ENCODE measurements at places on chromosomes 1 and 21.

DNA sequence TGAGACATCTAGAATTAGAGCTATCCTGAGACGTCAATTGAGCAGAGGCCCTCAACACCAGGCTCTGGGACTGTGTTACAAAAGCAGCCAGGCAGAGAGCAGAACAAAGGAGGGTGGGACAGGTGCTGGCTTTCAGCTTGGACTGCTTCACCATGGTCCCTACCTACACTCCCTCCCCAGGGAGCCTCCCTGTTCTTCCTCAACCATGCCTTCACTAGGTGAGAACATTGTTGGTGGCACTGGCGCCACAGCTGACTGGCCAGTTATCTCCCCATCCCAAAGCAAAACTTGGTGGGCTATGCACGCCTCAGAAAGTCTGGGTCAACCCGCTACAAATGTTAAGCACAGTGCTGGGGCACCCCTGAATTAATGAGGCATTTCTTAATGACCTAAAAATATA is 87.8 kb downstream of the NMNAT2 start:
- H3K4me3 ChIP-seq = no peak overlapping the region

GRCh38 chr1:84884671-84885389 is 8.2 kb downstream of the LPAR3 start:
- peaks cover 7% of the 10 kb centered on the region for H3K4me1 ChIP-seq
- no peaks in the 10 kb centered on the region for H3K36me3 ChIP-seq
- peaks cover 11% of the 10 kb centered on the region for H3K27me3 ChIP-seq
- no peak overlapping the region for H3K4me3 ChIP-seq

GRCh38 chr1:218259800-218260199 is 25.3 kb upstream of the RRP15 start:
- no peaks in the 10 kb centered on the region for H3K4me1 ChIP-seq
- H3K36me3 ChIP-seq = no peaks in the 10 kb centered on the region
- H3K4me3 ChIP-seq = no peak overlapping the region
- DNase-seq = no peak
- no peak overlapping the region for H3K27ac ChIP-seq
- H3K27me3 ChIP-seq = peaks cover 21% of the 10 kb centered on the region

DNA sequence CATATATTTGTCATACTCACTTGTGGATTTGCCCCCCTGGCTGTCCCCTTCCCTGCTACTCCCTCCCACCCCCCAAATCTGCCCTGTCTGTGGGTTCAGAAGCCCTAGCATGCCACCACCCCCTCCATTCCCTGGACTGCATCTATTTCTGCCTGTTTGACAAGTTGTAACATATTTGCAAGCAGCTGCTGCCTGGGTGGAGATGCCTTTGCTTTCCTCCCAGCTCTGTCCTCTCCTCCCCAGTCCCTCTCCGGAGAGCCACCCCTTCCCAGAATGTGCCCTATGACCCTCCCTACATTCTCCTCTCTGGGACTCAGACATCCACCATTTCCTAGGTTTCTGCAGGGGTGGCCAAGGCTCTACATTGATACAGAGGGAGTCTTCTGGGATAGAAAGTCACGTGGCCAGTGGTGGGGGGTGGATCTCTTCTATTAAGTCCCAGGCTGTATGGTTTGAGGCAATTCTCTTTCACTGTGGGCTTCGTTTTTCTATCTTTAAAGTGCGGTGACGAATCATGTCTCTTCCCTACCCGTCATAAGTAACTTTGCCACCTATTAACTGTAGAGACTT is 6.0 kb upstream of the MYOG start:
- peaks cover 82% of the 10 kb centered on the region for H3K27me3 ChIP-seq
- no peaks in the 10 kb centered on the region for H3K4me1 ChIP-seq
- H3K36me3 ChIP-seq = no peaks in the 10 kb centered on the region
- no peak overlapping the region for H3K27ac ChIP-seq
- no peak for DNase-seq

GRCh38 chr1:92877792-92878191 is 46.0 kb downstream of the RPL5 start:
- H3K4me3 ChIP-seq = peak overlapping the region; percentile 58
- H3K27me3 ChIP-seq = no peaks in the 10 kb centered on the region
- no peaks in the 10 kb centered on the region for H3K36me3 ChIP-seq
- DNase-seq = no peak

DNA sequence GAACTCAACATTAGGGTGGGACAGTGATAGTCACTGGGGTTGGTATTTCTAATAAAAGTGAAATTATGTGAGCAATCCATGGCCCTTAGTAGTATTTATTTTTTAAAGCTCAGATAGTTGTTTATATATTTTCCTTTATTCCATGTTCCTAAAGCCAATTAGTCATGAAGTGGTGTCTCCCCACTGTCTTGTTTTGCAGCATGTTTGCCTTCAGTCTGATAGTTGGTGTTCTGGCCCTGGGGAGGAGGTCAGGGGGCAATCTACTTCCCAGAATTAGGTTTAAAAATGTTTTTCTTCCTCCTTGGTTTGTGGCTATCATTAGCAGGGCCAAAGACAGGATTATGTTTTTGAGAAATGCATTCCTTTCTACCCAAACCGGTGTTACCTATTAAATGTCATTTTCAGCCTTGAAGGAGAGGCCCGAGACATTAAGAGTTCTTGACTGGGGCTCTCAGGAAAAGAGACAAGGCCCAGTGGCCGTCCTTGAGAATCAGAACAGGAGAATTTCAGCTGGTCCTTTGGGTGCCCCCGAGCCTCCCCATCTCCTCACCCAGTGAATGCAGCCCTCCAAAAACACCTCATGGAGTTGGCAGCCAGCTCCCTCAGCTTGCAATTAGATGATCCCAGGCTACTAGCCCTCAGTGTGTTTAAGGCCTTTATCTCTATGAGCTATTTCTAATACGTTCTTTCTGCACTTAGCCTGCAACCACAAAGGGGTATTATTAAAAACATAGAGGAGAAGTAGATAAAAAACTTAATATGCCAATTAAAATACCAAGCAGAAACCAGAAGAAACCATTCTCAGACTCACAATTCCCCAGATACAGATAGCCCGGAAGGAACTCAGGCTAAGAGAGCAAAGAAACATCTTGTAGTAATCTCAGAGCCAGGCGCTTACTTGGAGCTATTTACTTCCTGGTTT is 71.3 kb upstream of the NGF start:
- DNase-seq = no peak
- H3K36me3 ChIP-seq = no peaks in the 10 kb centered on the region
- H3K27me3 ChIP-seq = peaks cover 46% of the 10 kb centered on the region

- no peaks in the 10 kb centered on the region for H3K4me1 ChIP-seq
- no peak overlapping the region for H3K27ac ChIP-seq
- no peak for DNase-seq
- H3K4me3 ChIP-seq = no peak overlapping the region
- peaks cover 1% of the 10 kb centered on the region for H3K36me3 ChIP-seq
Measured at GRCh38 chr1:6984536-6984935, 199.3 kb downstream of the CAMTA1 start.

DNA sequence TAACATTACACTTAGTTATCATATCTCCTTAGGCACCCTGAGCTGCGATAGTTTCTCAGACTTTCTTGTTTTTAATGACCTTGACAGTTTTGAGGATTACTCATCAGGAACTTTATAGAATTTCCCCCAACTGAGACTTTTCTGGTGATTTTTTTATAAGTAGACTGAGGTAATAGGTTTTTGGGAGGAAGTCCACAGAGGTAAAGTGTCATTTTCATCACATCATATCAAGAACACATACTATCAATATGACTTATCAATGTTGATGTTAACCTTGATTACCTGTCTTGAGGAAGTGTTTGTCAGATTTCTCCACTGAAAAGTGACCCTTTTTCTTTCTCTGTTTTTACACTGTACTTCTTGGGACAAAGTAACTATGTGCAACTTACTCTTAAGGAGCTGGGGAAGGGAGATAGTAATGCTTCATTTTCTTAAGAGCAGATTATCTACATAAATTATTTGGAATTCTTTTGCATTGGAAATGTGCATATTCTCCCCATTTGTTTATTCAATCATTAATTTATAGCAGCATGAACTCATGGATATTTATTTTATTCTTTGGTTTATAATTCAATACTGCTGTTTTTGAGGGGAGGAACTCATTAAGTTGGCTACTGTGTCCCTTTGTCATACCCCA is 72.8 kb upstream of the HSD17B7 start:
- no peak for DNase-seq
- no peaks in the 10 kb centered on the region for H3K36me3 ChIP-seq
- H3K4me1 ChIP-seq = no peaks in the 10 kb centered on the region
- peaks cover 12% of the 10 kb centered on the region for H3K27me3 ChIP-seq

GRCh38 chr1:47785561-47786271 is 211.5 kb downstream of the TRABD2B start:
- H3K4me1 ChIP-seq = no peaks in the 10 kb centered on the region
- no peak for DNase-seq
- no peak overlapping the region for H3K4me3 ChIP-seq
- H3K36me3 ChIP-seq = peaks cover 2% of the 10 kb centered on the region
- peaks cover 39% of the 10 kb centered on the region for H3K27me3 ChIP-seq

DNA sequence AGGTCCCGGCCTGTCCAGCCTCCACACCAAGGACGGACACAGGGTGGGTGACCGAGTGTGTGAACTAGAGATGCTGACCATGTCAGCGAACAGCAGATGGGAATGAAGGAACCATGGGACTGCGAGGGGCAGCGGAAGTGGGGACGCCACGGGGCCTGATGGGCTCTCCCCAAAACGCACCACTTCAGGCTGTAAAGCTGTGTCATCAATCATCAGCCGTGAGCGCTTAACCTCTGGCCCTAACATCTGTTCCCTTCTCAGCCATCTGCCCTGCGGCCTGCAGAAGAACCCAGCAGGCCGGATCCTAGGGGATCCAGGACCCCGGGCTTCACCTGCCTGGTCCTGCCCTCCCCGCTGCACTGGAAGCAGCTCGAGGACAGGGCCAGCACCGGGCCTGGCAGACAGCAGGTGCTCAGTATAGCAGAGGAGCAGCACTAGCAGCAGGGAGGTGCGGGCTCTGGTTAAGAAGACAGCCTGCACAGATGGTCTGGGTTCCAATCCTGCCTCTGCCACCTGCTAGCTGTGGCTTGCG is 58.7 kb downstream of the DMRTB1 start:
- H3K36me3 ChIP-seq = peaks cover 2% of the 10 kb centered on the region
- no peaks in the 10 kb centered on the region for H3K27me3 ChIP-seq
- no peaks in the 10 kb centered on the region for H3K4me1 ChIP-seq

- no peak overlapping the region for H3K27ac ChIP-seq
- H3K4me3 ChIP-seq = no peak overlapping the region
- peak; percentile 27 for DNase-seq
- no peaks in the 10 kb centered on the region for H3K27me3 ChIP-seq
- H3K36me3 ChIP-seq = no peaks in the 10 kb centered on the region
- peaks cover 8% of the 10 kb centered on the region for H3K4me1 ChIP-seq
Measured at GRCh38 chr1:116345843-116346242, 27.2 kb upstream of the ATP1A1 start.

DNA sequence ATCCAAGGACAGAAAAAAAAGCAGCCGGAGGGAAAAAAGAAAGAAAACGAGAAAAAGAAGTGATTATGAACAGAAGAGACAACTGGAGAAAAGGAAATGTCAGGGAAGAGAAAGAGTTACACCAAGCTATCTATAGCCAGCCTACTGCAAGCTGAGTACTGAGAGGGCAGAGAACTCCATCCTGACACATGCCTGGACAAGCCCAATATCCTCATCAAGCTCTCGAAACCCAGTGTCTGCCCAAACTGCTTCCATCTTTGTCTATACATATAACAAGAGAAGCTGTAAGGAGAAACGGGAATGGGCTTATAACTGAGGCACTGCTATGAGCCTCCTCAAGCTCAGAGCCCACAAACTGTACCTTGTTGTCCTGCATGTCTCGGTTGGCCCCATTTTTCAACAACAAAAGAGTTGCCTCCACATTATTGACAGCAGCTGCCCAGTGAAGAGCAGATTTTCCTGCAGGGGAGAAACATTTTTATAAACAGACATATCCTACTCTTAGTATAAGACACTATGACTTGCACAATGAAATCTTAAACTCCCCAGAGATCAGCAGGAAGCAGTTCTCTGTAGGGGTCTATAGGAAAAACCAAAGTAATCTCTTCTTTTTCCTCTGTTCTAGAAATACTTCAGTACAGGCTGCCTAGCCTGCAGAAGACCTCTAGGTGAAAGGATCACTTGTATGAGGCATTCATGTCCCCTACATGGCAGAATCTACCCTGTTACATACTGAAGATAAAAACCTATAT is 21.2 kb upstream of the ADAM30 start:
- peak overlapping the region; percentile 23 for H3K27ac ChIP-seq
- DNase-seq = no peak
- no peaks in the 10 kb centered on the region for H3K4me1 ChIP-seq
- H3K36me3 ChIP-seq = peaks cover 45% of the 10 kb centered on the region
- H3K27me3 ChIP-seq = no peaks in the 10 kb centered on the region

- H3K4me1 ChIP-seq = no peaks in the 10 kb centered on the region
- H3K27ac ChIP-seq = no peak overlapping the region
- no peaks in the 10 kb centered on the region for H3K27me3 ChIP-seq
- peaks cover 2% of the 10 kb centered on the region for H3K36me3 ChIP-seq
- no peak for DNase-seq
- no peak overlapping the region for H3K4me3 ChIP-seq
Measured at GRCh38 chr1:31145648-31146047, 80.1 kb upstream of the PUM1 start.

DNA sequence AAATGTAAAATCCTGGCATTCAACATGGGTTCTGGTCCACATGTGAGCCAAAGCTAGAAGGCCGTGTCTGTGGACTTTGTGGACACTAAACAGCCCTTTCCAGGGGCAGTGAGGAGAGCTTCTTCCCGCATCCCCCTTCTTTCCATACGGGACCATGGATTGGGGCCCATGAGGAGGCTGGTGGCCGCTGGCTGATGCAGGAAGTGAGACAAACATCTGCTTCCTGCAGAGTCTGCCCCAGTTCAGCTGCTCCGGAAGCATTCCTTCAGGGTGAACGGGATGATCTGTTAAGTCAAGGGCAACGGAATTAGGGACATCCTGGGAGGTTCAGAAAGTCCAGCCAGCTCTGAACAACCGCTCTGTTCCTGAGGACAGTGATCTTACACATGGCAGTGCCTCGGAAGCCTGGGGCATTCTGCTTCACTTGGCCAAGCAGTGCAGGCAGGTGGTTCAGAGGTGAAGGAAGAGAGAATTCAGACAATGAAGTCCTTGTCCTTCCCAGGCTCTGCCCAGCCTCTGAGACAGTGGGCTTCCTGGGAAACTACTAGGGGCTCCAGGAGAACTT is 1.5 kb downstream of the CA6 start:
- no peak overlapping the region for H3K4me3 ChIP-seq
- DNase-seq = no peak
- H3K36me3 ChIP-seq = no peaks in the 10 kb centered on the region
- H3K4me1 ChIP-seq = peaks cover 12% of the 10 kb centered on the region
- no peak overlapping the region for H3K27ac ChIP-seq
- peaks cover 13% of the 10 kb centered on the region for H3K27me3 ChIP-seq

GRCh38 chr1:18743233-18743632 is 112.6 kb downstream of the PAX7 start:
- no peaks in the 10 kb centered on the region for H3K36me3 ChIP-seq
- peaks cover 65% of the 10 kb centered on the region for H3K27me3 ChIP-seq
- DNase-seq = no peak
- no peak overlapping the region for H3K4me3 ChIP-seq
- no peaks in the 10 kb centered on the region for H3K4me1 ChIP-seq
- H3K27ac ChIP-seq = no peak overlapping the region

GRCh38 chr1:149929856-149930255 is 2.3 kb upstream of the SF3B4 start:
- H3K36me3 ChIP-seq = peaks cover 20% of the 10 kb centered on the region
- no peak overlapping the region for H3K4me3 ChIP-seq

GRCh38 chr1:93080179-93080823 is 1.2 kb downstream of the MTF2 start:
- peaks cover 21% of the 10 kb centered on the region for H3K36me3 ChIP-seq
- no peak for DNase-seq
- H3K4me1 ChIP-seq = peaks cover 47% of the 10 kb centered on the region
- peak overlapping the region; percentile 95 for H3K4me3 ChIP-seq
- H3K27me3 ChIP-seq = no peaks in the 10 kb centered on the region
- peak overlapping the region; percentile 93 for H3K27ac ChIP-seq

GRCh38 chr1:55301912-55302311 is 86.7 kb upstream of the USP24 start:
- no peak for DNase-seq
- no peaks in the 10 kb centered on the region for H3K36me3 ChIP-seq
- H3K27ac ChIP-seq = no peak overlapping the region
- H3K4me3 ChIP-seq = no peak overlapping the region
